SK-N-SH (cell line): ENCODE measurements at places on chromosomes 12 and 14. TPM values are rescaled to one million over a fixed set of nuclear protein-coding genes. Genes with fewer than 3 reads are reported as not detected.

YAF2 gene
- 5.3 and 6.7 TPM in 2 replicates for polyA plus RNA-seq

TMPRSS12 gene
- polyA plus RNA-seq, result not detected in 2 replicates

KLHL33 gene
- polyA plus RNA-seq, result not detected in 2 replicates

KRT80 gene
- polyA plus RNA-seq, result 14.9 and 17.4 TPM in 2 replicates

- H3K36me3 ChIP-seq, result peaks cover 3% of the 10 kb centered on the region
- DNase-seq, result peak; percentile 29
- peak overlapping the region; percentile 99 for H3K4me3 ChIP-seq
- peaks cover 5% of the 10 kb centered on the region for H3K4me1 ChIP-seq
These were observed 1.1 kb downstream of the LRP6 start for GRCh38 chr12:12265571-12266388.

GRCh38 chr12:121600702-121601336 lies 20.0 kb upstream of the KDM2B start:
- no peaks in the 10 kb centered on the region for H3K4me1 ChIP-seq
- H3K27me3 ChIP-seq, result no peaks in the 10 kb centered on the region
- no peak for DNase-seq
- no peaks in the 10 kb centered on the region for H3K36me3 ChIP-seq
- no peak overlapping the region for H3K4me3 ChIP-seq

DNA sequence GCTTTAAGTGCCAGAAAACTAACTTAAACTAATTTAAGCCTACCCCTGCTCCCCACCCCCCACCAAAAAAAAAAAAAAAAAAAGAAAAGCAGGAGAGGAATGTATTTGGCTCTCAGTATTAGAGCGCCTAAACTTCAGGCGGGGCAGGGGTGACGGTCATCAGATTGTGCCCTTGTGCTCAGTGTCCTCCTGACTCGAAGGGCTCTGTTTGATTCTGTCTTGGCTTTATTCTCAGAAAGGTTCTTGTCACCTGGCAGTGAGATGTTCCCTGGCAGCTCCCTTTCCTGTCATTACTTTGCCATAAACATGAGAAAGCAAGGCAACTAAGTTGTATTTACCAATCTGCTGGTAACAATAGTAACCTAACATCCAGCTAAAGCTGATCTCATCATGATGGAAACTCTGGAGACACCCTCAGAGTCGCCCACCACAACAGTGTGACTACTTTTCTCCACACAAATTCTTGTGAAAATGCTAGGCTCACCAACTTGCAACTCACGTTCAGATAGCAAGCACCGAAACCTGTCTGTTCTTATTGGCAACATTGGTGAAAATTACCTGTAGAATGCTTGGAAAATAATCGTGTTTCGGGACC lies 39.0 kb upstream of the WNK1 start:
- H3K27me3 ChIP-seq, result no peaks in the 10 kb centered on the region
- DNase-seq, result no peak
- H3K27ac ChIP-seq, result no peak overlapping the region

DNA sequence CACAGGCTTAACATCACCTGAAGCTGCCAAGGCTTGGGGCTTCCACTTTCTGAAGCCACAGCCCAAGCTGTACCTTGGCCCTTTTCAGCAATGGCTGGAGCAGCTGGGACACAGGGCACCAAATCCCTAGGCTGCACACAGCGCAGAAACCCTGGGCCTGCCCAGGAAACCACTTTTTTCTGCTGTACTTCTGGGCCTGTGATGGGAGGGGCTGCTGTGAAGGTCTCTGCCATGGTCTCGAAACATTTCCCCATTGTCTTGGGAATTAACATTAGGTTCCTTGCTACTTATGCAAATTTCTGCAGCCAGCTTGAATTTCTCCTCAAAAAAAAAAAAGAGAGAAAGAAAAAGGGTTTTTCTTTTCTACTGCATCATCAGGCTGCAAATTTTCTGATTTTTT lies 219.1 kb downstream of the RPL10L start:
- H3K4me1 ChIP-seq, result no peaks in the 10 kb centered on the region
- no peak overlapping the region for H3K4me3 ChIP-seq
- no peak for DNase-seq
- no peaks in the 10 kb centered on the region for H3K27me3 ChIP-seq
- no peaks in the 10 kb centered on the region for H3K36me3 ChIP-seq
- no peak overlapping the region for H3K27ac ChIP-seq

GRCh38 chr14:51006781-51007211 lies 62.5 kb upstream of the PYGL start:
- DNase-seq, result peak; percentile 64
- peak overlapping the region; percentile 5; the same call in 1 of the 2 replicates for H3K4me3 ChIP-seq
- H3K4me1 ChIP-seq, result peaks cover 47% of the 10 kb centered on the region
- H3K36me3 ChIP-seq, result peaks cover 4% of the 10 kb centered on the region
- H3K27me3 ChIP-seq, result no peaks in the 10 kb centered on the region
- H3K27ac ChIP-seq, result peak overlapping the region; percentile 89

GRCh38 chr12:117143008-117143532 lies 43.9 kb upstream of the TESC start:
- DNase-seq, result peak; percentile 37
- H3K4me3 ChIP-seq, result no peak overlapping the region
- H3K27me3 ChIP-seq, result no peaks in the 10 kb centered on the region
- H3K4me1 ChIP-seq, result no peaks in the 10 kb centered on the region
- H3K36me3 ChIP-seq, result peaks cover 36% of the 10 kb centered on the region
- H3K27ac ChIP-seq, result no peak overlapping the region

GRCh38 chr12:40829738-40830144 lies 137.5 kb downstream of the CNTN1 start:
- no peaks in the 10 kb centered on the region for H3K27me3 ChIP-seq
- no peak overlapping the region for H3K27ac ChIP-seq
- peaks cover 2% of the 10 kb centered on the region for H3K4me1 ChIP-seq
- no peaks in the 10 kb centered on the region for H3K36me3 ChIP-seq
- H3K4me3 ChIP-seq, result no peak overlapping the region

DNA sequence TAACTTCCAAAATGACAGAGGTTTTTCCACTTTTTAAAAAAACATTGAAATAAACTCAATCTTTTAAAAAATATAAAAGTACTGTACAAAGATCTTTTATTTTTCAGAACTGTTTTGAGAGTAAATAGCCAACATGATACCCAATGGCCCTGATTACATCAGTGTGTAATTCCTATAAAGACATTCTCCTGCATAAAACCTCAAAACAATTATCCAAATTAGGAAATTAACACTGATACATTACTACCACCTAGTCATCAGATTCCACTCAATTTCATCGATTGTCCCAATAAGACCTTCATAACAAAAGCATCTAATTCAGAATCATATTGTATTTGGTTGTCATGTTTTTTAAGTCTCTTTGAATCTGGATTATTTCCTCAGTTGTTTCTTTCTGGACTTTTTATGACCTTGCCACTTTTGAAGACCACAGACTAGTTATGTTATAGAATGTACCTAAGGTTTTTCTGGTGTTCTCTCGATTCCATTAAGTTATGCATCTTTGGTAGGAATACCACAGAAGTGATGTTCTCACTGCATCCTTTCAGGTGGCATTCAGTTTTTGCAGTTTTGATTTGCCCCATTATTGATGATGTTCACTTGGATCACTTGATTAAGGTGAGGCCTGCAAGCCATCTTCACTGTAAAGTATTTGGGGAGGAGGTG lies 4.0 kb upstream of the YEATS4 start:
- H3K4me3 ChIP-seq, result no peak overlapping the region
- peaks cover under 1% of the 10 kb centered on the region; the same call in 1 of the 2 replicates for H3K4me1 ChIP-seq
- no peak overlapping the region for H3K27ac ChIP-seq
- no peak for DNase-seq
- no peaks in the 10 kb centered on the region; the same call in 1 of the 2 replicates for H3K27me3 ChIP-seq
- no peaks in the 10 kb centered on the region for H3K36me3 ChIP-seq

- peak overlapping the region; percentile 73 for H3K27ac ChIP-seq
- H3K4me3 ChIP-seq, result no peak overlapping the region
- DNase-seq, result no peak
- no peaks in the 10 kb centered on the region for H3K27me3 ChIP-seq
- H3K4me1 ChIP-seq, result peaks cover 7% of the 10 kb centered on the region
These were observed 27.0 kb upstream of the AKAP5 start for GRCh38 chr14:64438181-64438841.

- no peaks in the 10 kb centered on the region for H3K36me3 ChIP-seq
- H3K27ac ChIP-seq, result no peak overlapping the region
- DNase-seq, result no peak
- H3K27me3 ChIP-seq, result no peaks in the 10 kb centered on the region
These were observed 45.8 kb upstream of the FGD4 start for GRCh38 chr12:32353540-32353939.

DNA sequence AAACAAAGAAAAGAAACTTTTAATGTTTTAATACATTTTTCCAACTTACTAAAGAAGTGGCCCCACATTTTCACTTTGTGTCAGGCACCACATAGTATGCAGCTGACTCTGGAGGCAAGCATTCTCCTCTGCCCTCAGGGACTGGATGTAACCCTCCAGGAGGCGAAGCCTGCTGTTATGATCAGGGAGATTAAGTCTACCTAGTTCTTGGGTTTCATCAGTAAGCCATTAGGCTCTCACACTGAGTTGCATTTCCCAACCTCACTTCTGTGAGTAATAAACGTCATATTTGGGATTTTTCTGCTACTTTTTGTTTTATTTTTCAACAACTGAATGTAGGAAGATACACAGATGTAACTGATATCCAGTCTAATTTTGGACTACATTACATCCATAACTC lies 101.2 kb upstream of the LRFN5 start:
- no peak for DNase-seq
- no peaks in the 10 kb centered on the region for H3K27me3 ChIP-seq
- H3K27ac ChIP-seq, result no peak overlapping the region
- no peaks in the 10 kb centered on the region for H3K36me3 ChIP-seq

GRCh38 chr14:78245238-78245637 lies 75.1 kb downstream of the NRXN3 start:
- no peaks in the 10 kb centered on the region for H3K27me3 ChIP-seq
- H3K4me1 ChIP-seq, result no peaks in the 10 kb centered on the region
